ENCODE measurements at places on chromosomes 3 and 15.

DNA sequence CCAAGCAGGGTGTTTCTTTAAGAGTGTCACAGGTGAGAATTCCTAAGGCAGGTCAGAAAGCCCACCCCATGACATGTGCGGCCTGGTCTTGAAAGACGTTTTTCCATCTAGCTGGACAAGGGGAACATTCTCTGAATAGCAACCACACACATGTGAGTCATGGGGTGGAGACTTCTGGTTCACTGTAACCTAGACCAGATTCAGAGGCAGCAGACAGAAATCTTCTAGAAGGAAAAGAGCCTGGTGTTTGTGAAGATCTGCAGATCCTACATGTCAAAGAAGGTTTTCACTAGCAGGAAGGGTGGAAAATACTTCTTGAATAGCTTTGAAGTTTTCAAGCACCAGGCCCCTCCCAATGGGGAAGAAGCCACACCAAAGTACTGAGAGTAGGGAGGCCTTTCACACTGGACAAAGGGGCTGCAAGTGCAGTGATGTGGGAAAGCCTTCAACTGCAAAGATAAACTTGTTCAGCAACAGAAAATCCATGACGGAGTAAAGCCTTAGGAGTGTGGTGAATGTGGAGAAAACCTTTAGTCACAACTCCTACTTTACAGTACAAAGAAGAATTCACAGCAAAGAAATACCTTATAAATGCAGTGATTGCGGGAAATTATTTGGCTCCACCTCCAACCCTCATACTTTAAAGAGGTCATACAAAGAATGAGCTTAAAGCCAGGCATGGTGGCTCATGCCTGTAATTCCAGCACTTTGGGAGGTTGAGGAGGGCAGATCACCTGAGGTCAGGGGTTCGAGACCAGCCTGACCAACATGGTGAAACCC is 17.6 kb downstream of the ADAM10 start:
- no peak for DNase-seq

DNA sequence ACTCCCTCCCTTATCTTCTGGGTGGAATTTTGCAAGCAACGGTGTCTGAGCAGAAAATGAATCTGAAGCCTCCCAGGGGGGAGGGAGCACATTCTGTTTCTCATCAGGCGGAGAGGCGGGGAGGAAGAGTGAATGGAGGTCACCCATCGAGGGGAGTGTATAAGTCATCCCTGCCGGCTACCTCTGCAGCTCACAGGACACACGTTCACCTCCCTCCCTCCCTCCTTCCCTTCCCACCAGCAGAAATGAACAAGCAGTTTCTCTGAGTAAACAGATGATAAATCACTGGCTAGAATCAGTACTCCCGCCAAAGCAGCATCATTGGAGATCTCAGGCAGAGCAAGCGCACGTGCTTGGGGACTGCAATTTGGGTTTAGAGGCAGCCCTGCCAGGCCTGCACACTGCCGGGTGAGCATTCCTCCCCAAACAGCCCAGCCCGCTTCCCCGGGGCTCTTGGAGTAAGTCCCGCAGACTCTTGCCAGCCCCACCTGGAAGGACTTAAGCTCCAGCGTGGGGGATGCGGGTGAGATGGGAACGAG is 38.3 kb downstream of the CPN2 start:
- DNase-seq = no peak

GRCh38 chr15:49675041-49675440 is 54.2 kb downstream of the DTWD1 start:
- no peak for DNase-seq

- DNase-seq = no peak
Measured at GRCh38 chr3:107416138-107416537, 38.9 kb downstream of the CCDC54 start.

DNA sequence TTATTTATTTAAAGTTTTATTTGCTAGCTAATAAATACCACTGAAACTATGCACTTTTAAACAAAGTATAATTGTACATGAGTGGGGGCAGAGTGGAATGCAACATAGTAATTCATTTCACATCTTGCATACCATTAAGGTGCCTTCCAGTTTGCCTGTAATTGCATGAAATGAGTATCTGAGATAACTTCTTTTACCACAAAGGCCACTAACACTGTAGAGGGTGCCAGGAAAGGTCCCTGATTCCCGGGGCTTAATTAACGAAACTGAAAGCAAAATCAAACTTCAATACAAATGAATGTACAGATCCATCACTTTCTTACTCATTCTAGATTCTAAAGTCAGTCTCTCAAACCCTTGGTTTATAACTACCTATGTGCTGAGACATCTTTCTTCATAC is 2.1 kb downstream of the CD47 start:
- peak; percentile 71 for DNase-seq

DNA sequence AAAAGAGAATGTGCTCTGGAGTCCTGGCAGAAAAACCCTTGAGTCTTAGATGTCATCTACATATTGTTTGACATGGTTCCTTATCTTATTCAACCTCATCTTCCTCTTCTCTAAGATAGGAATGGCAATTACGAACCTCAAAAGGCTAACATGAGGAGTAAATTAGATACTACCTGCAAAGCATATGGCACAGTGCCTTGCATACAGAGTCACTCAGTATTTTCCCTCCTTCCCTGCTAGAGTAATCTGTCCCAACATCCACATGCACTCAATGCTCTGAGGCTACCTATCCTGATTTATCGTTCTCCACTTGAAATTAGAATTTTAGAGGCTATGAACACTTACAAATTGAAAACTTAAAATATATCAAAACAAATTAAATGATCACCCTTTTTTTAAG is 386.7 kb downstream of the RSL24D1 start:
- no peak for DNase-seq

Measured in GM12878 (cell line).